ENCODE measurements at places on chromosomes 3 and 15. TPM values are rescaled to one million over a fixed set of nuclear protein-coding genes. Genes with fewer than 3 reads are reported as not detected.

The TLR9 gene
- total RNA-seq, result 0.55 TPM

- no peaks in the 10 kb centered on the region for H3K4me1 ChIP-seq
- DNase-seq, result no peak
- H3K4me3 ChIP-seq, result no peak overlapping the region
- no peaks in the 10 kb centered on the region for H3K27me3 ChIP-seq
- no peak overlapping the region for H3K27ac ChIP-seq
Observed at GRCh38 chr3:113331187-113331586, 110.1 kb downstream of the CFAP44 start.

DNA sequence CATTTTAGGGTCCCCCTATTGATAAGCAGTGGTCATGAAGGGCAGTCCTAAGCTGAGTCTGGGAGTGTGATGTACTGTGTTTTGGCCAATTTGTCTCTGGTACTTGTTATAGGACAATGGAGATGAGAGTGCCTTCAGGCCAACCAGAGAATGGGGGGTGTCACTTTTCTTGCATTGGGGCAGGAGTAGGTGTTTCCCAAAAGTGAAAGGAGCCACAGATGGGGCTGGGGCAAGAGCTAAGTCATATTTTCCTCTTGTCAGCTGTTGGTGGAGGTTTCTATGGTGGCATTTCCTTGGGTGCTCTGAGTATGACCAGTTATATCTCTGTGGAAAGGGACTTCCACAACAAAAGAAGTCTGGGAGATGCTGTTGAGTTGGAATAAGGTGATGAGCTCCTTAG, 24.7 kb upstream of the BSN start:
- DNase-seq, result no peak
- H3K27me3 ChIP-seq, result no peaks in the 10 kb centered on the region
- no peak overlapping the region for H3K4me3 ChIP-seq
- H3K27ac ChIP-seq, result no peak overlapping the region
- H3K4me1 ChIP-seq, result peaks cover 9% of the 10 kb centered on the region
- peaks cover 28% of the 10 kb centered on the region for H3K36me3 ChIP-seq

- no peak overlapping the region for H3K27ac ChIP-seq
- H3K4me1 ChIP-seq, result no peaks in the 10 kb centered on the region
- H3K4me3 ChIP-seq, result no peak overlapping the region
- H3K36me3 ChIP-seq, result no peaks in the 10 kb centered on the region
Observed at GRCh38 chr3:32794487-32795308, 23.1 kb upstream of the TRIM71 start.

GRCh38 chr3:129226374-129226773, 23.0 kb upstream of the COPG1 start:
- no peaks in the 10 kb centered on the region for H3K36me3 ChIP-seq
- H3K27me3 ChIP-seq, result no peaks in the 10 kb centered on the region
- no peak overlapping the region for H3K4me3 ChIP-seq
- H3K27ac ChIP-seq, result peak overlapping the region; percentile 83
- DNase-seq, result peak; percentile 51

GRCh38 chr15:79373113-79373512, 59.0 kb upstream of the MINAR1 start:
- H3K4me3 ChIP-seq, result no peak overlapping the region
- no peaks in the 10 kb centered on the region for H3K4me1 ChIP-seq
- no peaks in the 10 kb centered on the region for H3K27me3 ChIP-seq
- H3K27ac ChIP-seq, result no peak overlapping the region

The C3orf85 gene
- not detected for total RNA-seq

GRCh38 chr3:49792371-49793150, 6.2 kb upstream of the IP6K1 start:
- no peak overlapping the region for H3K27ac ChIP-seq
- DNase-seq, result no peak
- H3K4me3 ChIP-seq, result no peak overlapping the region
- H3K36me3 ChIP-seq, result no peaks in the 10 kb centered on the region

DNA sequence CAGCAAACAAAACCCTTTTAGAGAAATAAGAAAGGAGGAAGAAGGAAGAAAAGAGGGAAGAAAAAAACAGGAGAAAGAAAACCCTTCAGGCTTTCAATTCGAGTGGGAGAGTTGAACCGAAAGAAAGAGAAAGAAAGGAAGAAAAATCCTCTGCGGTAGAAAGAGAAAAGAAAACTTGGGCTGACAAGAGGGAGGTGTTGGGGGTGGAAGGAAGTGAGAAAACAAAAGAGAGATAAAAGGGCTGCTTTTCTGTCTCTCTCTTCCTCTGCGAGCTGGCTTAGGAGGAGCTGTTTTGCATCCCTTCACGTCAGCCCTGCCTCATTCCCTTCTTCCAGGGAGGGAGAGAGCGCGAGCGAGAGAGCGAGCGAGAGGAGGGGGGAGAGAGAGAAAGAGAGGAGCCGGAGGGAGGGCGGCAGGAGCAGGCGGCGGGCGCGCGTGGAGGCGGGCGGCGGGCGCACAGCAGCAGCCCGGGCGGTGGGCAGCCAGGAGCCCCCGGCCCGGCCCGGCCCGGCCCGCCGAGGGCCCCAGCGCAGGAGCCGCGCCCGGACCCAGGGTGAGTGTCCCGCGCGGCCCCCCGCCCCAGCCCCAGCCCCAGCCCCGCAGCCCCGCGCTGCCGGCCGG, at the start of gene ZNF710:
ZNF710 (plus strand) TSS at position 263 of the 621 bp plus-strand sequence. CDS start 65,814 bp downstream, outside the sequence.
- peaks cover 55% of the 10 kb centered on the region for H3K4me1 ChIP-seq
- peak within 1 kb of the TSS; percentile 92 for H3K27ac ChIP-seq
- peaks cover 13% of the 10 kb centered on the region for H3K36me3 ChIP-seq
- peak within 1 kb of the TSS; percentile 99 for H3K4me3 ChIP-seq
- peaks cover 3% of the 10 kb centered on the region for H3K27me3 ChIP-seq

The GOLGA8T gene
- not detected for total RNA-seq

The PIGZ gene
- total RNA-seq, result 1.8 TPM

The CCK gene
- total RNA-seq, result not detected

Data from activated CD4-positive, alpha-beta memory T cell treated with anti-CD3 and anti-CD28 coated beads, Interleukin-2, amount 10 ng/mL, durations not matched to agents 7 days and 5 days (primary cell).